ENCODE measurements at places on chromosomes 12 and 14.
A peak's percentile ranks its signal among the peaks of the same experiment; 100 is the strongest.

DNA sequence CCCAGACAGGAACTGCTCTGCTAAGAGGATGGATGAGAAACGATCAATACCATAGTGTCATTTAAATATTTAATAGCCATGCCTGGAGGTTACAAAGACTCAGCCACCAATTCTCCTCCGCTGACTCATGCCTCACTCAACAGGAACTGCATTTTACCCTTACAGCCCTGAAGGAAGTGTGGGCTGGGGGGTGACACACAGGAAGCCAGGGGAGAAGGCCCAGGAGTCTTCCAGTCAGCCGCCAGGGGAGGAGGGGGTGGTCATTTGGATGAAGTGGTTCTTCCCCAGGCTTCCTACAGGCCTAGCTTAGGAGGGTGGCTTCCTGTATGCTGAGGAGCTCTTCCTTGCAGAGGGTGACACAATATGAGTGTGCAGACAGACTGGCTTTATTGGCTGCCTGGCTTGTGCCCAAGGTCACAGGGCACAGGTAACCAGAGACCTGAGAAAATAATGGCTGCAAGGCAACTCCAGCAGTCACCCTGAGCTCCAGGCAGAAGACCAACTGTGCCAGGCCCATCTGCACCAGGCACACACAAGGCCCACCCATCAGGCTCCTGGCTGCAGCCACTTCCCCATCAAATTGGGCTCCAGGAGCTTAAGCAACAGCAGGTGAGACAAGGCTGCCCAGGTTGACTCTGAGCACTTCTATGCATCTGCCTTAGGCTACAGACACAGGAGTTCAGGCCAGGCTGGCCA is 30.6 kb upstream of the RPLP0 start:
- peak; percentile 40 for DNase-seq

GRCh38 chr12:91980389-91980821 is 165.2 kb downstream of the BTG1 start:
- no peak for DNase-seq

DNA sequence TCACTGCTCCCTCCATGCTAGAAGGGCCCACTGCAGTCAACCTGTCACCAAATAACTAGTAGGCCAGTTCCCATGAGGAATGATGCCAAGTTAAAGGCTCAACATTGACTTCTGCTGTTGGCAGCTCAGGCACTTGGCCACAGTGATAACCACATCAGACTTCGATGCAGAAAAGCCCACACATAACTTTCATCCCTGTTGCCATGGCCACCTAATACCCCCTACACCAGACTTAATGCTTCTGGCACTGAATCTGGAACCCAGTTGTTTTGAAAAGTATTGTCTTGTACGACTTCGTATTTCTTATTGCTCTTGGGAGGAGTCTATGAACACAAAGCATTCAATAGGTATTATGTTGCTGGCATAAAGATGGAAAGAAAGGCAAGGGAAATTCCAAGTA is 44.3 kb upstream of the HELB start:
- no peak for DNase-seq

GRCh38 chr12:117052386-117053049 is 46.7 kb downstream of the TESC start:
- DNase-seq = no peak

- no peak for DNase-seq
These were observed 59.9 kb downstream of the ZFYVE21 start for GRCh38 chr14:103775506-103775905.

GRCh38 chr12:64895526-64895925 is 71.1 kb downstream of the TBC1D30 start:
- no peak for DNase-seq

DNA sequence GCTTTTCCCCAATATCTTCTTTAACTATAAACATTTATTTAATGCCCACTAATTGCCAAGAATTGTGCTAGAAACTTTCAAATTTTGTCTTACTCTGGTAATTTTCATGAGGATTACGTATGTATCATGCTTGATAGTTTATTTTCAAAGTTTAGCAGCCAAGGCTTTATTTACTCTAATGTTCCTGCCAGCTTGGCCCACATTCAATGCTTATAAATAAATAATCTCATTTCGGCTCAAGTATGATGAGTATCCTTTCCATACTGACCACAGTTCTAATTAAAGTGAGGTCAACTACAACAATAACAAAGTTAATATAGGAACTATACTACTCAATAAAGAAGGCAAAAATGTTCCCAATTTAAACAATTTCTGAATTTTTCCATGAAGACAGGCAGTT is 259.2 kb downstream of the MED13L start:
- no peak for DNase-seq

GRCh38 chr14:61271552-61271951 is 9.6 kb downstream of the TMEM30B start:
- DNase-seq = no peak

- no peak for DNase-seq
These were observed 13.7 kb downstream of the TXNDC16 start for GRCh38 chr14:52538623-52539022.

DNA sequence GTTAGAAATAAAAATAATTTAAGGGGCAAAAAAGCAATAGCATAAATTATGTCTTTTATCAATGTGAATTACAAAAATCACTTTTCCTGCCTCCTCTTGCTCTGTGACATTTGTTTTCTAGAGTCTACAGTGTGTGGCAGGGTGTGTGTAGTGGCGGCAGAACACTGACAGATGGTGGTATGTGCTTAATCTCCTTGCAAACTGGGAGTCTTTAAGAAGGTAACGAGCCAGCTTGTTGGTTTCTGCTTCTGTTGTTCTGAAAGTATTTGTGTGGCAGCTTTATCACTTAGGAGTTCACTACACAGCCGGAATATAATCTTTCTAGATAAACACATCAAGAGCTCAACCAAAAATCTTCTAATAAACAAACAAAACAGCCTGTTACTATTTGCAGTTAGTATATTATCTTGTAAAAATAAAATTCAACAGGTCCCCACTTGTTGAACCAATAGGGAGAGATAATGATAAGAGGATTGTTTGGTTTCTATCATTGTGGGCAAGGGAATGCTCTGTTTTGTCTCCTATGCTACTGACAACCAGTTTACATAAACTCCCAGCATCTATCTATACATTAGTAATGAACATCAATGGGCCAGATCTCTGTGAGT is 13.0 kb downstream of the CDKL1 start:
- no peak for DNase-seq

DNA sequence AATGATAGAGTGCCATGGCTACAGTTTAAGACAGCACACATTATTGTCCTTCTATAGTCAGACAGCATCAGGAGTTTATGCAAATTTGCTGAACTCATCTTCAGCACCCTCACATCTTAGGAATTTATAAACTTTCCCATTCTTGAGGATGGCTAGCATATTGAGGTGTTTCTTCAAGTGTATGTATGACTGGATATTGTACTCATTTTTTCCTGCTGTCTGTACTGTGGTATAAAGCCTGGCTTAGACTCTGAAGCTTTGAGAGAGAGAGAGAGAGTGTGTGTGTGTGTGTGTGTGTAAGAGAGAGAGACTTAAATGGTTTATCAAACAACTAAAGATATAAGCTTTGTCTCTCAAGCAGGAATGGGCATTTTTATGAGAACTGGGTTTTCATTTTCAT is 161.6 kb downstream of the PIK3C2G start:
- DNase-seq = no peak

GRCh38 chr12:46217541-46218321 is 51.1 kb downstream of the SLC38A1 start:
- no peak for DNase-seq

- no peak for DNase-seq
These were observed 6.7 kb downstream of the A2ML1 start for GRCh38 chr12:8829125-8829518.

- no peak for DNase-seq
These were observed at the start of gene WNT5B for GRCh38 chr12:1628666-1629337. TSS of gene WNT5B (plus strand) at chr12:1629231. CDS start at chr12:1631355, 2,124 bp downstream.

DNA sequence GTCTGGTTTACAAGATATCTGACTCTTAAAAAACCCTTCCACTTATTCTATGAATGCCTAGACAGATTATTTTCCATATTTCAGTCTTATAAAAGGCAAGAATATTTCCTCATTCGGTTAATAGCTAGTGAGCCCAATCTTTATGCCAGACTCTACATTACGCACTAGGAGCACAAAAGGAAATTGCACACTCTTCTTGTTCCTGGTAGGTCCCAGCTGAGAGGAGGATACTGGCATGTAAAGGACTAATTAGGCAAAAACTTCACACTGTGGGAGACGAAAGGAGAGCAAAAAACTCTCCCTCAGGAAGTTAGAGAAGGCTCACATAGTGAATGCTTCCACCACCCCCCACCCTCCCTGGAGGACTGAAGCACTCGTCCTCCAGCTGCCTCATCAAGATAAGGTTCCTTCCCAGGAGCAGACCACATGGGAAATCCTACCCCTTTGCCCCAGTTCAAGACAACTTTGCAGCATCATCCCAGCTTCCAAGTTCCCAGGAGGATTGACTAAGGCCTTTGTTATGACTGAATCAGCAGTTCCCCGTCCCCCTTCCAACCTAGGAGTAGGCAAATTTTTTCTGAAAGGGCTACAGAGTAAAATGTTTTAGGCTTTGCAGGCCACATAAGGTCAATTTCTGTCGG is 14.5 kb downstream of the CAPZA3 start:
- DNase-seq = no peak

DNA sequence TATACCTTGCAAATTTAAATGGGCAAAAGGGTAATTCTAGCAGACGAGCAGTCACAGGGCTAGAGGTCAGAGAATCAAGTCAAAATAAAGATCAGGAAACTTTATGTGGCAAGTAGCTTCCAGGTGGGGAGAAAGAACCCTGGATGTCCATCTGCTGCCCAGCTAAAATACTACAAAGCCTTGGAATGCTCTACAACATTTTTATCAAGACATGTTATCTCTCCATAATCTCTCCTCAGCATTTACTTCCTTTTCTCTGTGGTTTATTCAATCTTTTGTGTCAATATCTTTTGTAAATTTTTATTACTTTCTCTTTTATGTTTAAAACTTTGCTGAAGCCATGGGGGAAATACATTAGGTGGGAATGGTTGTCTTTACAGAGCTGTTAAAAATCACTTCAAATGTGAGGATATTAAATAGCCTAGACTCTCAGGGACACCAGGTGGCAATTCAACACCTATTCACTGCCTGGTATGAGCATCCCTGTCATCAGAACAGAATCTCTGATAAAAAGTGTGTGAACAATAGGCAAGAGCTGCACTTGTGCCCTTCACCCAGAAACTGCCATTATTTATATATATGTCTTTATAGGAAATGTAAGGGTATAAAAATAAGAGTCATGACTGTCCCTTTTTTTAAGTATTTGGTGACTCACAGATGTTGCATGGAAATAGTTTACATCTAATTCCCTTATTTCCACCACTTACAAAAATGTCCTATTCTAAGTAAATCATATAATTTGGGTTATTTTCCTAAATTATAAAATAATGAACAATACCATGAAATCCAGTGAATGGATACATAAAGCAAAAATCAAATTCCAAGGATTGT is 152.9 kb downstream of the EPS8 start:
- no peak for DNase-seq

GRCh38 chr14:94660306-94660946 is 48.2 kb downstream of the SERPINA3 start:
- DNase-seq = no peak

DNA sequence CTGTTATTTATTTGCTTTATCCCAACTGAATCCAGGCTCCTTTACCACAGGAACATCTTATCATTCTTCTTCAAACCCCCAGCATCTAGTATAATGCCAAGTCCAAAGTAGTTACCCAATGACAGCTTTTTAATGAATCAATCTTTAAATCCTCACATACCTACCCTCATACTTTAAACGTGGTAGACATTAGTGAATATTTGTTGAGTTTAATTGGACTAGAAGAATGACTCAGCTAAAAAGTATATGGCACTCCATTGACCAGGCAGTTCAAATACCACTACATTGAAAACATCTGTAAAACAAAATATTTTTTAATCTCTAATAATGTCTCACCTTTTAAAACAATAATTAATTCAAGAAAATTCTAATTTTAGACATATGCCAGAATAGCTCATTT is 98.1 kb downstream of the ZFC3H1 start:
- no peak for DNase-seq

DNA sequence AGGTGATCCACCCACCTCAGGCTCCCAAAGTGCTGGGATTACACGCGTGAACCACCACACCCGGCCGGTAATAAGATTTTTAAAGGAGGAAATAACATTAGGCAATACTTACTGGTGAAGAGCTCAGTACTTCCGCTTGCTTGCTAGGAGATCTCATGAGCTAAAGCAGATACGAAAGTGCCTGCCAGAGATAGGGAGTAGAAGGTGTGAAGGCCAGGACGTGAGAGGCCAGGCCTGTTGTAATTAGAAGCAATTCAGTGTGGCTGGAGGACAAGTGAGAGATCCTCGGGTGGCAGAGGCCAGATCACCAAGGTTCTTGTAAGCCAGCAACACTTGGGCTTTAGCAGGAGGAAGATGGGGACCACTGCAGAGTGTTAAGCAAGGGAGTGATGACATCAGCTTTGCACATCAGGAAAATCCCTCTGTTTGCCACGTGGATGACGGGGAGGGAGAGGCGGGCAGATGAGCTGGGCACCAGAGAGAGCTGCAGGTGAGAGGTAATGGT is 7.6 kb downstream of the TECPR2 start:
- DNase-seq = no peak

DNA sequence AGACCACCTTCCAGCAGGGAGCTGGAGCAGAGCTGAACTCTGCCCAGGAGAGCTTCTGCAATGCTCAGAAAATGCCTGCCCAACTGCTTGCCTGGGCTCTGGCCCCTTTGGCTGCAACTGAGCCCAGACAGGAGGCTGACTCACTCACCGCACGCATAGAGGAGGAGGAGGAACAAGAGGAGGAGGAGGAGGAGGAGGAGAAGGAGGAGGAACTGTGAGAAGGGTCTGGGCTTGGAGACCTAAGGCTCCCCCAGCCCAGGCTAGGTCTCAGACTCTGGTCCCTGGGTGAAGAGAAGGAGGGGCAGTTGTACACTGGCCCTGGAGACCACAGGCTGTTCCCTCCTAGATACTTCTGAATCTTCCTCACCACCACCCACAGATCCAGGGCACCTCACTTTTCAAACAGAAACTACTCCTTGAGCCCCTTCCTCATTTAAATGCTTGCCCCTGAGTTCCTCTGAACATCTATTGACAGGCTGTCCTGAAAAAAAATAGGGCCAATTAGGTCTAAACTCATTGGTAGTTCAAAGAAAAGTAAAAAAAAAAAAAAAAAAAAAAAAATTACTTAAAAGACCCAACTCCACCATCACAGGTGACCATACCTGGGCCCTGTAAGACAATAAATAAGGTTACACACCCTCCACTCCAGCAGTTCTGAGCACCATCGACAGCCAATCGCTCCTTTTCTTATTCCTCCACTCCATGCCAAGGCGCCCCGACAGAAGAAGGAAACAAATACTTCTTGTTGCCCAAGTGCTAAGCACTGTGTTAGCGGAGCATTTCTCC is 674 bp downstream of the VDR start:
- peak; percentile 14 for DNase-seq

Measured in stimulated activated CD8-positive, alpha-beta memory T cell treated with anti-CD3 and anti-CD28 coated beads, Interleukin-7, amount 100 ng/mL, for 1 hour (primary cell).